Putamen (tissue), 1 donor: ENCODE measurements at places on chromosomes 16 and 17.

DNA sequence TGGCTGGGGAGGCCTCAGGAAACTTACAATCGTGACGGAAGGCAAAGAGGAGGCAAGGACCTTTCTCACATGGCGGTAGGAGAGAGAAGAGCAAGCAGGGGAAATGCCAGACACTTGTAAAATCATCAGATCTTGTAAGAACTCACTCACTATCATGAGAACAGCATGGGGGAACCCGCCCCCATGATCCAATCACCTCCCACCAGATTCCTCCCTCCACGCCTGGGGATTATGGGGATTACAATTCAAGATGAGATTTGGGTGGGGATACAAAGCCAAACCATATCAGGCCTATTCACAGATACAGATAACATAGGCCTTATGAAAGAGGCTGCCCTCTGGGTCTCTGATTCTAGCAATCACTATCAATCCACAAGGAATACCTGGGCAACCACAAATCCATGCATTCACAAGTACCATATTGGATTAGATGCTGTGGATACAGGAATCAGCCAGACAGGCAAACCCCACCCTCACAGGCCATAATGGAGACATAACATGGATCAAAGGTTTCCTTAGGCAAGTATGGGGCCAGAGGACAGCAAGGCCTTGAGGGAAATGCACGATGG lies 284.9 kb downstream of the SOX9 start:
- DNase-seq = no peak

DNA sequence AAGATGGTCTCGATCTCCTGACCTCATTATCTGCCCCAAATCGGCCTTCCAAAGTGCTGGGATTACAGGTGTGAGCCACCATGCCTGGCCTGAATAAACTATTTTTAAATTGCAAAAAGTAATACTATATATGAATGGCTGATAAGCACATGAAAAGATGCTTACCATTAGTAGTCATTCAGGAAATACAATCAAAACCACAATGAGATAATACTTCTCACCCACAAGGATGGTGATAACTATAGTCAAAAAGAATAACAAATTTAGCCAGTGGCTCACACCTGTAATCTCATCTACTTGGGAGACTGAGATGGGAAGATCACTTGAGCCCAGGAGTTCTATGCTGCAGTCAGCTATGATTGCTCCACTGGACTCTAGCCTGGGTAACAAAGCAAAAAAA lies 2.4 kb upstream of the TACO1 start:
- no peak for DNase-seq

DNA sequence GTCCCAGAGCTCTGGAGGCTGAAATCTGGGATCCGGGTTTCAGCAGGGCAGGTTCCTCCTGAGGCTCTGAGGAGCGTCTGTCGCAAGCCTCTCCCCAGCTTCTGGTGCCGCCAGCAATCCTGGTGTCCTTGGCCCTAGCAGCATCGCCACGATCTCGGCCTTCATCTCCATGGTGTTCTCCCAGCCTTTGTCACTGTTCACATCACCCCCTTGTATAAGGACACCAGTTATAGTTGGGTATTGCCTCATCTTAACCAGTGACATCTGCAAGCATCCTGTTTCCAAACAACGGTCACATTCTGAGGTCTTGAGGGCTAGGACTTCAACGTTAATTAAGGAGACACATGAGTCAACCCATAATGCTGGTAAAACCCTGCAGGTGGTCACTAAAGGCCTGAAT lies 2.8 kb upstream of the PPP1R27 start:
- no peak for DNase-seq

DNA sequence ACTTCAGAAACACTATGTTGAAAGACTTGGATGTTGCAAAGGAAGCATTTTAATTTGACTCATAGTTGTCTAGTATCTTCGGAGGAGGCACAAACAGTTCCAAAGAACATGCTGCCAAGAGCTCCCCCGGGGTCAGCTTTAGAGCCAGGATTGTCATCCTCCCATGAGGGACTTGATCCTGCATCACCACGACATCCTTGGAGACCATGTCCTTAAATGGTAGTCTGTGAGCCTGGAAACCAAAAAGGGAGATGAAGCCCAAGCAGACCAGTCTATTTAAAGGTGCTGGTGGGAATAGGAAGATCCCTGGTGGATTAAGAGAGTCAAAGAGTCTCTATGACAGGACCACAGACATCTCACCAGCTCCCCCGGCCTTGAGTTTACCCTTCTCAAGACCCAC lies 33.3 kb upstream of the DYNLRB2 start:
- no peak for DNase-seq

GRCh38 chr17:27571563-27572352 lies 59.2 kb upstream of the LGALS9 start:
- no peak for DNase-seq

GRCh38 chr17:13153036-13153435 lies 135.2 kb upstream of the ELAC2 start:
- no peak for DNase-seq

DNA sequence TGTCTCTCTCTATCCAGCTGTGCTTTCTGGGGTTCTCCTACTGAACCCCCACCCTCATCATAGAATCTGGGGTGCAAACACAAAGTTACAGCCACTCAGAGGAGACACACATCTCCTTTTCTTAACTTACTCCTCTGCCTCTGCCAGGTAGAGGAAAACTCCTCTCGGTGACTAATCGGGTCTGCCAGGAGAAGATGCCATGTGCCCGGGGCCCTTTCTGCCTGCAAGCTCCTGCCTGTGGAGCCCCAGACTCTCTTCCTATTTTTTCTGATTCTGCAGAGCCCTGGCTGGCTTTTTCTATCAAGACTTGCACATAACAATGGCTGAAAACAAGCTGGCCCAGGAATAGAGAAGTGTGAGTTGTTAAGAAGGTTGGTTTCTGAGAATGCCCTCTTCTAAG lies 10.4 kb downstream of the SLC6A4 start:
- no peak for DNase-seq

GRCh38 chr17:43211123-43211479 lies 574 bp upstream of the TMEM106A start:
- DNase-seq = no peak

DNA sequence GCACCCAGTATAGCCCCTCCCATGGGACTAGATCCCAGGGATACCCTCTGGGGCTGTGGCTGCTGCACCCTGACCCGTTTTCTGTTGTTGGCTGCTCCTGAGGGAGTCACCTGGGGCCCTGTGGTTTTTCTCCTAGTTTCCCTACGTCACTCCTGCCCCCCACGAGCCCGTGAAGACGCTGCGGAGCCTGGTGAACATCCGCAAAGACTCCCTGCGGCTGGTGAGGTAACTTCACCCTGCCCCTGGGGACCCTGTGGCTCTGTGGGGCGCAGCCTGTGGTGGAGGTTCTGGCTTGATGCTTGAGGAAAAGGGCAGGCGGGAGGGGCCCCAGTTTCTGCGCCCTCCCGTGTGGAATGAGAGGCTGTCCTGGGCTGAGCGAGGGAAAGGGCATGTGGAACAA lies 27.2 kb downstream of the MGRN1 start:
- no peak for DNase-seq

GRCh38 chr16:86777381-86777946 lies 199.1 kb downstream of the FOXL1 start:
- DNase-seq = no peak
